ENCODE measurements at places on chromosomes 5 and 9. TPM values are rescaled to one million over a fixed set of nuclear protein-coding genes. Genes with fewer than 3 reads are reported as not detected.

The FAM200C gene
- 1.2 TPM for polyA plus RNA-seq

The PCA3 gene
- 0.60 TPM for polyA plus RNA-seq

GRCh38 chr9:93603011-93603410 lies 26.6 kb downstream of the PHF2 start:
- DNase-seq: no peak

- DNase-seq: no peak
Observed at GRCh38 chr9:93558503-93558902, 17.9 kb upstream of the PHF2 start.

DNA sequence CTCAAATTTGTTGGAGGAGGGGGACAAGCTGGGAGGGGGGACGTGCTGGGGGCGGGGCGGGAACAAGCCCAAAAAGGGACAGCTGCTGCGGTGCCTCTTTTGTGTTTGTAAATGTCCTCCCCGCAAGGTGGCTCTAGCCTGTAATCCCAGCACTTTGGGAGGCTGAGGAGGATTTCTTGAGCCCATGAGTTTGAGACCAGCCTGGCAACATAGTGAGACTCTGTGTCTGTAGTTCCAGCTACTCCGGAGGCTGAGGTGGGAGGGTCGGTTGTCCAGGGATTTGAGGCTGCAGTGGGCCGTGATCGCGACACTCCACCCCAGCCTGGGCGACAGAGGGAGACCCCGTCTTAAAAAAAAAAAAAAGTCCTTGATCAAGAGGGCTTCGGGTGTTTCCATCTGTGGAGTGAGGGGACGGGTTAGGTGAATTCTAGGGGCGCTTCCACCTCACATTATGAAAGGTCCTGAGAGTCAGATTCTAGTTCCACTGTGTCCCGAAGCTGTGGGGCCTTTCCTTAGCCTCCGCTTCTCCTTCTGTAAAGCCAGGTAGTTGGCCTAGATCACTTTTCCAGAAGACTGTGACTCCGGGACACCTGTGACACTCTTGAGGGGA lies 779 bp upstream of the CTNNA1 start:
- peak; percentile 68 for DNase-seq

- no peak for DNase-seq
Observed at GRCh38 chr9:20616808-20617207, 5.5 kb downstream of the MLLT3 start.

All from sigmoid colon (tissue), 7 donors.